Upper lobe of left lung (tissue), 6 donors: ENCODE measurements at places on chromosomes 4 and X. TPM values are rescaled to one million over a fixed set of nuclear protein-coding genes. Genes with fewer than 3 reads are reported as not detected.

GAGE2A gene
- total RNA-seq = 0.71 TPM

GRCh38 chr4:113272523-113272922, 223.1 kb downstream of the ANK2 start:
- H3K27me3 ChIP-seq = no peaks in the 10 kb centered on the region
- H3K4me1 ChIP-seq = no peaks in the 10 kb centered on the region
- no peak for DNase-seq
- no peak overlapping the region for H3K4me3 ChIP-seq
- H3K27ac ChIP-seq = no peak overlapping the region

DNA sequence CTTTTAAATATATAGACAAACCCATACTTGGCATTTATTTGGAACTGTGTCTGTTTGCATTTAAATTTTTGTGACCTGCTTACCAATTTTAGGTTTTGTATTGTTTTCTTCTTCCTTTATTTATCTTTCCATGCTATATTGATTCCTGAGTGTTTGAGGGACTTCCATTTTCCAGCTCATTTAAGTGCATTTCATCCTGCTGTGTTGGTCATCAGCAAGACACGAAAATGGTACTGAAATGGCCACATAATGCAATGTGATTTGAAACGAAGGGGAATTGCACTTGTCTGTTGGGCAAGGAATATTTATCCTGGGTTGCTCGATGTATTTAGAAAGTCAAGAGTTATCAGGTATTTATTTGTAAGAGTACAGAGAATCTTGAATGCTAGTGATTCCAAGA, 524.3 kb upstream of the MAGEB2 start:
- H3K4me3 ChIP-seq = no peak overlapping the region
- H3K4me1 ChIP-seq = no peaks in the 10 kb centered on the region
- no peak overlapping the region for H3K27ac ChIP-seq
- H3K36me3 ChIP-seq = no peaks in the 10 kb centered on the region
- DNase-seq = no peak
- no peaks in the 10 kb centered on the region for H3K27me3 ChIP-seq

MAGEB10 gene
- not detected for total RNA-seq

DNA sequence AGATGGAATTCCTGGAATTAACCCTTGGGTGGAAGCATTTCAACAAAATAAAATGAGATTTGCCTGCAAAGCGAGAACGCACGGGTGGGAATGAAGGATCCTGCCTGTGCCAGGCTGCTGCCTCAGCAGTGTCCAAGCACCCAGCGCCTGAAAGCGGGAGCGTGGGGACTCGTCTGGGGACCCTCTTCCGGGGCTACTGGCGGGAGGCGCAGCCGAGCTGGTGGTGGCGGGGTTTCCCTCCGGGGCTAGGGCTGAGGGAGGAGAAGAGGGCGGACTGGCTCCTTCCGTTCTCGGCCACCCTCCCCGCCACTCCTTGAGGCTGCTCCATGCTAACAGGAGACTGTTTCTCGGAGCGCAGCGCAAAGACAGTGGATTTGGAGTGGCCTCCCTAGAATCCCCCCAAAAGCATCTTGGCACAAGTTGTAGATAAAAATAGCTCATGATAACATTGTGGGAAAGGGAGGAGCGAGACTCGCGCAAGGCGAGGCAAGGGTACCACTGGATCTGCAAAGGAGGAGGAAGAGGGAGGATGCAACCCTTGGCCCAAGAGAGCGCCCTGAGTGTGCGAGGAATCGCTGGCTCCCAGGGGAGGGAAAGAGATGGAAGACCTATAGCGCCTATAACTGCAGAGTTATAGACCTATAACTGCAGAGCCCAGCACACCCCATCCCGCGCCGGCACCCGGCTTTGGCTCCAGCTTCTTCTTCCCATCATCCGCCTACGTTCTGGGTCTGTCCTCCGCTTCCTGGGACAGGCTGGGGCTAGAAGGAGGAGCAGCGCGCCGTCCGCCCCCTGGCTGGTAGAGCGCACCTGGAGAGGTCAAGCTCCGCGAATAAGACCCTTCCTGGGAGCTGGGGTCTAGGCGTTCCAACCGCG, 1.3 kb downstream of the HS3ST1 start:
- H3K4me1 ChIP-seq = peaks cover 26% of the 10 kb centered on the region
- H3K4me3 ChIP-seq = peak overlapping the region; percentile 58
- peak overlapping the region; percentile 1 for H3K27ac ChIP-seq
- no peaks in the 10 kb centered on the region for H3K27me3 ChIP-seq

DNA sequence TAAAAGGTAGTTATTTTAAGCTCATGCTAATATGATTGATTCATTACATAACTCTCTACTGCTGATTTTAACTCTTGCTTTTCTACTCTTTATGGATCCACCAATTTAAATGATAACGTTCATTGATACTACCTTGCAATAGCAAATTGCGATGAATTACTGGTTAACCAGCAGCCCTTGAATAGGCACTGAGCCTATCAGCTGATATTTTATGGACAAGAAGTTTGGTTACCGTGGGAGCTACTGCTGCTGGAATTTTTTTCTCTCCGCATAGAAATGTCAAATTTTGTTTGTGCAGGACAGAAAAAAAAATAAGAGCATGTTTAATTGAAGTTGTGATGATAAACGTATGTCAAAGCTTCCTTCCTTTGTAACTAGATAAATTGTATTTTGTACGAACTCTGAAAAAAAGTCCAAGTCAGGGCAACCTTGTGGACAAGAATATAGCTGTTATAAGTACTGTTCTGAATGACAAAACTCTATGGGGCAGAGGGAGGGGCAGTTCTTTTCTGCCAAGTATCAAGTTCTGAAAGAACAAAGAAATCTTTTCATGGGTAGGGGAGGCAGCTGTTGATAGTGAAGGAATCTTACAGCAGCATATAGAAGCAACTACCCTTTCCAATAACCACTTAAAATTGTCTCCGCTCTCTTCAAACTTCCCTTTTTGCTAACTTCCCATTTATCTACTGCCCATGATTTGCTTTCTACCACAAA, 434.9 kb upstream of the PABPC4L start:
- H3K36me3 ChIP-seq = no peaks in the 10 kb centered on the region
- no peak overlapping the region for H3K27ac ChIP-seq
- DNase-seq = no peak
- no peaks in the 10 kb centered on the region for H3K4me1 ChIP-seq

- H3K4me3 ChIP-seq = no peak overlapping the region
- H3K36me3 ChIP-seq = no peaks in the 10 kb centered on the region
- no peaks in the 10 kb centered on the region for H3K27me3 ChIP-seq
- no peak for DNase-seq
- no peak overlapping the region for H3K27ac ChIP-seq
Observed at GRCh38 chr4:87179751-87180150, 40.7 kb downstream of the KLHL8 start.

DGAT2L6 gene
- not detected for total RNA-seq

DNA sequence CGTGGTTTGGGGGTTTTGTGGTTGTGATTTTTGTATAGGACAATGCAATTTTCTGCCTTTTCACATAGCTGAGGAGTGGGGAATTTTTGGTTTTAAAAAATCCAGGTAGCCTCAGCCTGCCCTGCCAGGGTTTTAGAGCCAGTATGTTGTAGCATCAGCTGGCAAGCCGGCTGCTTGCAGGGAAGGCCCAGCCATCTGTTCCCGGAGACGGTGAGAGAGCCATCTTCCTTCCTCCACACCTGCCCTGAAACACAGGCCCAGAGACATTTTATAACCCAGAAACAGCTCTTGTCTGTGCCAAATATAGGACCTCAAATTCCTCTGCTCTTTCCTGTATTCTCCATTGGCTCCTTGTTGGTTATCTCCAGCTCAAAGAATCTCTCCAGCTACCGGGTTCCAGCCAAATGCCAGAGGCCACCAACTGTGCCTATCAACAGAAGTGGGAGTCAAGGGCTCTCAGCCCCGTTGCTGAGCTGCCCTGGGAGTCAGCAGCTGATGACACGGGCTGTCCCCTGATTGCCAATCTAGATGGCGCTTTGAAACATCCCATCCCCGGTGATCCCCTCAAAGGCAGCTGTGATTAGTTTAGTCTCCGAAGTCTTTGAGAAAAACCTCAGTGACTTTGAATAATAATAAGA, 595.2 kb downstream of the MID1IP1 start:
- H3K27me3 ChIP-seq = no peaks in the 10 kb centered on the region
- no peaks in the 10 kb centered on the region for H3K4me1 ChIP-seq
- no peak for DNase-seq
- no peak overlapping the region for H3K27ac ChIP-seq
- no peaks in the 10 kb centered on the region for H3K36me3 ChIP-seq

GRCh38 chrX:134619838-134620237, 38.4 kb downstream of the PLAC1 start:
- H3K36me3 ChIP-seq = no peaks in the 10 kb centered on the region
- H3K27ac ChIP-seq = no peak overlapping the region
- no peak for DNase-seq
- no peaks in the 10 kb centered on the region for H3K4me1 ChIP-seq

- no peak overlapping the region for H3K4me3 ChIP-seq
- DNase-seq = no peak
- no peaks in the 10 kb centered on the region for H3K27me3 ChIP-seq
- H3K4me1 ChIP-seq = no peaks in the 10 kb centered on the region
Observed at GRCh38 chrX:70001269-70001668, 48.5 kb downstream of the AWAT2 start.

PLAC1 gene
- total RNA-seq = not detected

DNA sequence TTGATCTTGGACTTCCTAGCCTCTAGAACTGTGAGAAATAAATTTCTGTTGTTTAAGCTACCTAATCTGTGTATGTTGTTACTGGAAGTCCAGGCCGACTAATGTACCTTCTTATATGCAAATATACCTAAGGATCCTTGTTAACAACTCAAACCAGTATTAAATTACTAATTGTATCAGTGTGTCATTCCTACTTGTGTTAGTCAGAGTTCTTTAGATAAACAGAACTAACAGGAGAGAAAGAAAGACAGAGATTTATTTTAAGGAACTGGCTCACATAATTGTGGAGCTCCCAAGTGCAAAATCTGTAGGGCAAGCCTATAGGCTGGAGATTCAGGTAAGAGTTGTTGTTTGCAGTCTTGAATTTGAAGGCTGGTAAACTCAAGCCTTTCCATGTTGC, 120.0 kb downstream of the ADGRL3 start:
- DNase-seq = no peak
- H3K4me1 ChIP-seq = no peaks in the 10 kb centered on the region
- no peaks in the 10 kb centered on the region for H3K36me3 ChIP-seq
- no peak overlapping the region for H3K4me3 ChIP-seq
- H3K27me3 ChIP-seq = no peaks in the 10 kb centered on the region

GC gene
- not detected for total RNA-seq

- DNase-seq = no peak
- no peak overlapping the region for H3K27ac ChIP-seq
- H3K4me1 ChIP-seq = no peaks in the 10 kb centered on the region
- H3K4me3 ChIP-seq = no peak overlapping the region
- no peaks in the 10 kb centered on the region for H3K27me3 ChIP-seq
- no peaks in the 10 kb centered on the region for H3K36me3 ChIP-seq
Observed at GRCh38 chrX:109398833-109399232, 83.1 kb downstream of the GUCY2F start.

- DNase-seq = no peak
- H3K27me3 ChIP-seq = no peaks in the 10 kb centered on the region
- H3K4me1 ChIP-seq = peaks cover 27% of the 10 kb centered on the region
- peaks cover 14% of the 10 kb centered on the region for H3K36me3 ChIP-seq
- H3K4me3 ChIP-seq = peak overlapping the region; percentile 97
Observed at GRCh38 chr4:3532751-3533422, 665 bp upstream of the LRPAP1 start.

DNA sequence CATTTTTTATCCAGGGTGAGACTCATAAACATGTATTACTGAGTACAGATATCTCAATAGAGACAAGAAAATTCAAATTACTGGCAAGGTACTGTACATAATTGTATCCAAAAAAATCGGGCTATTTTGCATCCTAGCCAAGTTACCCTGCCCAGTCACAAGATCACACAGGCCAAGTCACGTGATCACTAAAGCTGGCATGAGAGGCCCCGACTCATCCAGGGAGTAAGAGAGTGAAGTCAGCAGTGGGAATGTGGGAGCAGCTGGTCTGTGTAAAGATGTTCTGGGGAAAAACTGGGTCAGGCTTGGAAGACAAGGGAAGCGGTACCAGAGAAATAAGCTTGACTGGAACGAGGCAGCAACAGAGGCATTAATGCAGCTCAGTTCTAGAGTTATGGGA, 119.3 kb upstream of the STS start:
- no peak for DNase-seq
- no peak overlapping the region for H3K27ac ChIP-seq
- H3K36me3 ChIP-seq = no peaks in the 10 kb centered on the region
- no peaks in the 10 kb centered on the region for H3K27me3 ChIP-seq
- H3K4me3 ChIP-seq = no peak overlapping the region

DNA sequence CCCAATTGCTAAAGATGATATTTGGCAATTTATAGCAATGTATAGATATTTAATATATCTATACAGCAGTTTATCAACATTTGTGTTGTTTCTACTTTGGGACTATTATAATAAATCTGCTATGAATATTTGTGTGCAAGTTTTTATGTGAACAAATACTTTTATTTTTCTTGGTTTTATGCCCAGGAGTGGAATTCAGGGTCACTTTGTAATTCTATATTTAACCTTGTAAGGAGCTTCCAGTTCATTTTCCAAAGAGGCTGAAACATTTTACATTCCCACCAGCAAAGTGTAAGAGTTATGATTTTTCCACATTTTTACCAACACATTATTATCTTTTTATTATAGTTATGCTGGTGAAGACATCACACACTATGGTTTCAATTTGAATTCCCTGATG, 801.3 kb downstream of the PCDH18 start:
- no peak overlapping the region for H3K27ac ChIP-seq
- H3K4me3 ChIP-seq = no peak overlapping the region
- H3K27me3 ChIP-seq = no peaks in the 10 kb centered on the region
- no peaks in the 10 kb centered on the region for H3K4me1 ChIP-seq

DNA sequence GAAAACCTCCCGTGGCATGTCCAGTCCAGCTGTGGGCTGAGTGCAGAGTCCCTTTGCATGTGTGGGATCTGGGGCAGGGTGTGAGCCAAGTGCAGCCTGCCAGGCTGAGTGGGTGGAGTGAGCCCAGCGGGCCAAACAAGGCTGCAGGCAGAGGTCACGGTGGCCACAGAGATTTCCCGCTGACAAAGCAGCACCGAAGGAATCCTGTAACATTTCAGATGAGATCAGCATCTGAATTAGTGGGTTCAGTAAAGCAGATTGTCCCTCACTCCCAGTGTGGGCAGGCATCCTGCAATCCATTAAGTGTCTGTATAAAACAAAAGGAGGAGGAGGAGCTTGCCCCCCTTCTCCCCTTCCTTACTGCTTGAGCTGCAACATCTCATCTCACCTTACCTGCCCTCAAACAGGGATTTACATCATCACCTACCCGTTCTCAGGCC, 324.4 kb downstream of the FAT4 start:
- no peaks in the 10 kb centered on the region for H3K4me1 ChIP-seq
- no peak overlapping the region for H3K27ac ChIP-seq
- DNase-seq = no peak
- no peaks in the 10 kb centered on the region for H3K27me3 ChIP-seq
- no peaks in the 10 kb centered on the region for H3K36me3 ChIP-seq

DNA sequence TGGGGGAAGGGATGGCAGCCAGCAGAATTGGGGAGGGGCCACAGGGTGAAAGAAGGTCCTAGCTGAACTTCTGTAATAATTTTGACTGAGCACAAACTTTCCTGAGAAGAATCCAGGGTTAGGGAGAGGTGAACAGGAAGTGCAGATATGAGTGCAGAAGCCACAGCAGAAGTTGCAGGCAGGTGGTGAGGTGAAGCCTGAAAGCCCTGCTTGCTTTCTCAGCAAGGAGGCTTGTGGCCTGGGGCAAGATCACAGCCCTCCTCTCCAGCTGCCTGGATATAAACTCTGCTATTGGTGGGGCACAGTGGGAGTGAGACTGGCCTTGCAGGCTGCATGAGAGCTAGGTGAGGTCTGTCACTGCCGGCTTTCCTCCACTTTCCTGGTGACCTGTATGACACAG, 44.1 kb upstream of the UPRT start:
- DNase-seq = no peak
- H3K36me3 ChIP-seq = no peaks in the 10 kb centered on the region
- no peaks in the 10 kb centered on the region for H3K27me3 ChIP-seq
- no peak overlapping the region for H3K27ac ChIP-seq
